ENCODE measurements at places on chromosomes 1 and 21.

DNA sequence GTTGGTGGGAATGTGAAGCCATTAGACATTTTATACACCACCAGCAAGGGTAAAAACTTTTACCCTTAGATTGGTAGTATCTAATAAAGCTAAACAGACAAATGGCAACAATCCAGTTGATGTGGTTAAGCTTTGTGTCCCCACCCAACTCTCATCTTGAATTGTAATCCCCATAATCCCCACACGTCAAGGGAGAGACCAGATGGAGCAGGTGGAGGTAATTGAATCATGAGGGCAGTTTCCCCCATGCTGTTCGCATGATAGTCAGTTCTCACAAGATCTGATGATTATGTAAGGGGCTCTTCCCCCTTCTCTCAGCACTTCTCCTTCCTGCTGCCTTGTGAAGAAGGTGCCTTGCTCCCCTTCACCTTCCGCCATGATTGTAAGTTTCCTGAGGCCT, 602.3 kb downstream of the NUF2 start:
- no peak for DNase-seq

DNA sequence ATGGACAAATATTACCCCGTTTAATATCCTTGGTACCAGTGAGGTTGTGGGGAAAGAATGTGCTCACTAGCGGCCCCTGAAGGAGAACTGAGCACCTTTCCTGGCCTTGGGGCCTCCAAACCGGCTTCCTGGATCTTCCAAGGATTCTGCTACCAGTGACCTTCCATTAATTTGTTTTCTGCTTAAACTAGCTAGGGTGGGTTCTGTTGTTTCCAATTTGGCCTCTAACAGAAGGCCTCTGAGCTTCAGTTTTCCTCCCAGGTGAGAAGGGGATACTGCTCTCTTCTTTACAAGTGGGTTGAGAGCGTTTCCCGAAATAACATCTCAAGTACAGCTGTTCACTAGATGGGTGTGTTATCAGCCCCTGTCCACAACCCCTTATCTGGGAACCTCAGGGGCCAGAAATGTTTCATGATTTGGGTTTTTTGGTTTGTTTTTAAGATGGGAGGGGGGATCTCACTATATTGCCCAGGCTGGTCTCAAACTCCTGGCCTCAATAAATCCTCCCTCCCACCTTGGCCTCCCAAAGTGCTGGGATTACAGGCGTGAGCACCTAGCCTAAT, 16.9 kb upstream of the IFNGR2 start:
- no peak for DNase-seq

- no peak for DNase-seq
Observed at GRCh38 chr1:169426174-169426705, 1.0 kb downstream of the CCDC181 start.

- no peak for DNase-seq
Observed at GRCh38 chr1:63967901-63968300, 194.1 kb downstream of the ROR1 start.

- DNase-seq = no peak
Observed at GRCh38 chr1:184743062-184743756, 11.4 kb downstream of the EDEM3 start.

GRCh38 chr1:89584211-89584610, 48.7 kb upstream of the LRRC8C start:
- no peak for DNase-seq

DNA sequence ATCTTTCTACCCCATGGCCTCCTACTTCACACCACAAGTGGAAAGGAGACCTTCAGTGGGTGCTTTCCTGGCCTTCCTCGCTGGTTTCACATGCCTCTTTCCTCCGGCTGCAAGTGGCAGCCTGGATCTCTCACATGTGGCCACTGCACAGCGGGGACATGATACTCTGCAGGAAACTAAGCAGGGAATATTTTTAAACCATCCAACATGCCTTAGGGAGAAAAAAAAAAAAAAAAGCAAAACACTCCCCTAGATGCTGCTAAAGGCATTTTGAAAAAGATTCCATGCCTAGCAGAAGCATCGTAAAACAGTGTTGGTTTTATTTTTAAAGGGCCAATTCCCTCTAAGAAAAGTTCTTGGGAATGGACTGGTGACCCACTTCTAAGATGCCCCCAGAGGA, 12.2 kb upstream of the GJA5 start:
- DNase-seq = no peak

- no peak for DNase-seq
Observed at GRCh38 chr1:244634546-244634945, 18.4 kb upstream of the DESI2 start.

DNA sequence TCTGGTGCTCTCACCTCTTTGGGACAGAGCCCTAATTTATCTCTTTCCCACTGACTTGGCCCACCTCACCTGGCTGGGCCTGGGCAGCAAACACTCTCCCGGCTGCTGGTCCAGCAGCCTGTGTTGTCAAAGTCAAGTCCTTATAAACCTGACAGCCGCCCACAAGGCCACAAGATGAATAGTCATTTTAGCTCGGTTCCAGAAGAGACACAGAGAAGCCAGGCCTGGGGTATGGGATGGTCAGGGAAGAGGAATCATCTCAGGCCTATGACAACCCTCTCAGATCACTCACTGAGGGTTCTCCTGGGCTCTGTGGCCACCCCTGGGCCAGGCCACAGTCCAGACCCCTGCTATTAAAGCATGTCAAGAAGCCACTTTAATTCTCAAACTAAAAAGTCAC, 158.5 kb downstream of the FOXD2 start:
- DNase-seq = no peak

DNA sequence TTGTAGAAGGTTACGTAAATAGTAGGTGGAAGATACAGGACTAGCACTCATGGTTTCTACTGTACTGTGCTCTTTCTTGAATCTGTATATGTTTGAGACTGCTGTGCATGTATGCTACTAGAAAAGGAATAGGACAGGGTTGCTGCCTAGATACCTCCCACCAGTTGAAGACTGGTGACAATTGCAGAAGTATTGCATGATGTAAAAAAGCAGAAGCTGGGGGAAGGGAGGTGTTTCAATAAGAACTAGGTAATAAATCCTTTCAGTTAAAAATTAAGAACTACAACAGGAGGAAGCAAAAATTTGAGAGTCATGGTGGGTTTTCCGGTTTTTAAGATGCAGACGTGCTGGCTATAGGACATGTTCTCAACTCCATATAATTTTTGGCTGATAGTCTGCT, 88.1 kb downstream of the CCDC30 start:
- no peak for DNase-seq

GRCh38 chr1:32716312-32717148, 14.0 kb upstream of the SYNC start:
- DNase-seq = peak; percentile 45

GRCh38 chr1:17614586-17614985, 75.1 kb downstream of the ARHGEF10L start:
- DNase-seq = no peak

DNA sequence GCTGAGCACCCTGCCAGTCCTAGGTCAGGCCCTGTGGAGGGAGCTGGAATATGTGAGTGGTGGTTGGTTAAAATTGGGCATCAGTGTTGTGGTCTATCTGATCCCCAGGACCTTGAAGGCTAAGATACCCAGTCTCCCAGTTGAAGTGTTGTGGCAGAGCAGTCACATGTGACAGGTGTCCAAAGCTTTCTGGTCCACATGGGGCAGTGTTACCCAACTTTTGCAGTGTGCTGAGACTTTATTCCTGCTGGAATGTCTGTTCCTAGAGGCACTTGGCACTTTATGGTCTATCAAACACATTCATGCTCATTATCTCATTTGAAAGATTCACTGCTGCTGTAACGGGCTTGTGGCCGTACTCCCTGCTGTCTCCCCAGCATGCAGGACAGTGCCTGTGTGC, 21.0 kb upstream of the LORICRIN start:
- DNase-seq = no peak

GRCh38 chr1:208242941-208243526, 1.1 kb downstream of the PLXNA2 start:
- DNase-seq = no peak

DNA sequence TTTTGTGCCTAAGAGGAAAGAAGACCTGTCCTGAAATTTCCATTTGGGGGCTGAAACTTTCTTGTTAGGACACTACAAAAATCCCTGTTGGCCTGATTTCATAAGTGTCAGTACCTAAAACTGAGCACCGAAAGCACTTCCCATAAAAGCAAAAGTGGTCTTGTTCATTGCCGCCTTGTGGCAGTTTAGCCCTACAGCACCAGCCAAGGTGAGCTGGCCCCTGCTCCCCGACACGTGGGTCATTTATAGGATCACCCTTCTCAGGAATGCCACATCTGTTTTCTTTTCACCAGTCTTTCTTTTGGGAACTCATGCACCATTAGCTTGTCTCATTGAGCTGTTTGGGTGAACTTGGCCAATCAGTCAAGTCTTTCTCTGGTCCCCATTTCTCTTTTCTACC, 155.8 kb upstream of the KAZN start:
- no peak for DNase-seq

Data from activated naive CD4-positive, alpha-beta T cell treated with Interleukin-2 at 50 U/mL for 16 hours (primary cell).